Stimulated activated naive B cell treated with anti-CD40 and anti-IgM and Interleukin-4, amounts not matched to agents 10 μg/mL and 1 μg/mL and 100 μg/mL, for 72 hours (primary cell): ENCODE measurements at places on chromosomes 2 and 18.

- DNase-seq: no peak
Measured at GRCh38 chr18:75100832-75101630, 107.9 kb downstream of the PTGR3 start.

- DNase-seq: peak; percentile 65
Measured at GRCh38 chr2:233060980-233061590, 943 bp downstream of the INPP5D start.

- DNase-seq: no peak
Measured at GRCh38 chr2:71897137-71897480, 250.6 kb downstream of the CYP26B1 start.

DNA sequence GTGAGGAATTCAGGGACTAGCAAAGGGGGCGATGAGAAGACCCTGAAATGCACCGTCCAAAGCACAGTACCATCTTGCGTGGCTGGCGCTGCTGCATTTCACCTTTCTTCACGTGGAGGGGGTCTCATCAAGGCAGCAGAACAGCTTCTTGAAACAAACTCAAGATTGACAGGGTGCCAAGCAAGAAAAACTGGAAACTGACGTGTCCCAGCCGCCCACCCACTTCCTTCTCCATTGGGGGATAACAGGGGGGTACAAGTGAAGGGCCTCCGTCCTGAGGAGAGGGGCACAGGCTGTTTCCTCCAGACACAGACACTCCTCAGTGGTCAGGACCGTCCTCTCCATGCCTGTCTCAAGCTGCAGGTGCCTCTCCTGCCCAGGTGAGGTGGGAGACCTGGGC is 32.5 kb downstream of the HDAC4 start:
- DNase-seq: no peak

GRCh38 chr2:104286841-104287240 is 567.1 kb upstream of the POU3F3 start:
- no peak for DNase-seq

DNA sequence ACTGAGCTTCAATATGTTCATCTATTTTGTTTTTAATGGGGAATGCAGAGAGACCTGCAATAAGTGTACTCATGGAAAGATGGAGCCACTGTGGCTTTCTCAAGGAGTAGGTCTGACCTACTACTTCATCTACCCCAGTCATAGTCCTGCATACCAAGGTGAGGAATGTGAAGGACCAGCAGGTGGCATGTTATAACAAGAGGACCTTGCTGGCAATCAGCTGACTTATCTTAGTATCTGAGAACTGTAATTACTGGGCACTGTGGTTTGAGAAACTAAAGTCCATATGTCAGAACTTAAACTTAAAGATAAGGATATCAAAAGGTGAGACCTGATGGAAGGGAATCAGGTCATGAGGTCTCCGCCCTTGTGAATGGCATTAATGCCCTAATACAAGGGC is 1104.2 kb downstream of the BCL11A start:
- DNase-seq: peak; percentile 9

GRCh38 chr2:110820128-110820527 is 87.8 kb downstream of the ACOXL start:
- no peak for DNase-seq
